Type B pancreatic cell (in vitro differentiated cells): ENCODE measurements at places on chromosomes 5 and 9. TPM values are rescaled to one million over a fixed set of nuclear protein-coding genes. Genes with fewer than 3 reads are reported as not detected.

DNA sequence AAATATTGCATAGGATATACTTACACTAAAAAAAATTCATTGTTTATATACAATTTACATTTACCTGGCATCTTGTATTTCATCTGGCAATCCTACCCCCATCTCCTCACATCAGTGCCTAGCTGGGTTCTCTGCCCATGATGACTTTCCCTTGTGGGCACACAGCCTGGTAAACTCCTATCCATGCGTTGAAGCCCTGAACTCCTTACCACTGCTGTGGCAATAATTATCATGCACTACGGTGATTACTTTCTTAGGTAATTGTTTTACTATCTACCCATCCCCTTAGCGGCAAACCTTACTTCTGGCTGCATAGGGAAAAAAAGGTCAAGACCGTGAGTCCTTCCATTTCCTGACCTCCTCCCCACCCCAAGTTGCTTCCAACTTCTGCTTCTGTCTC is 63.6 kb upstream of the DAB2IP start:
- no peak for DNase-seq

DNA sequence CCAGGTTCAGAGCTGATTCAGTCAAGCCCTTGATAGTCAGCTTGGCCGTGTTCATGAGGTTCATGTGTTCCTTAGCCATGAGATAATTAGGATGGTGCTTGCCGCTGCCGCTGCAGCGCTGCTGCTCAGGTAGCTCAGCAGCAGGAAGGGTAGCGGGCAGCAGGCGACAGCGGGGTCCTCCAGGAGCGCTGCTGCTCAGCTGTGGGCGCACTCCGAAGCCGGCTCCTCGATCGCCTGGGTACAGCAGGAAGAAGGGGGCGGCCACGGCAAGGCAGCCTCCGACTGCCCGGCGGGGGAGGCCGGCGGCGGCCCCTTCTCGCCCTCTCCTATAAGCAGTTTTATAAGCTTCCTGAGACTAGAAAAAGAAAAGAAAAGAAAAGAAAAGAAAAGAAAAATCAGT is 1253.6 kb downstream of the EFNA5 start:
- no peak for DNase-seq

- DNase-seq = peak; percentile 16
Observed at GRCh38 chr9:38671748-38672147, 48.2 kb downstream of the FAM240B start.

GRCh38 chr5:150136305-150137167 is 19.1 kb downstream of the PDGFRB start:
- no peak for DNase-seq

GRCh38 chr5:157384971-157385709 is 74.9 kb upstream of the NIPAL4 start:
- no peak for DNase-seq

GRCh38 chr9:133112663-133113026 is 8.4 kb downstream of the RALGDS start:
- DNase-seq = no peak

DNA sequence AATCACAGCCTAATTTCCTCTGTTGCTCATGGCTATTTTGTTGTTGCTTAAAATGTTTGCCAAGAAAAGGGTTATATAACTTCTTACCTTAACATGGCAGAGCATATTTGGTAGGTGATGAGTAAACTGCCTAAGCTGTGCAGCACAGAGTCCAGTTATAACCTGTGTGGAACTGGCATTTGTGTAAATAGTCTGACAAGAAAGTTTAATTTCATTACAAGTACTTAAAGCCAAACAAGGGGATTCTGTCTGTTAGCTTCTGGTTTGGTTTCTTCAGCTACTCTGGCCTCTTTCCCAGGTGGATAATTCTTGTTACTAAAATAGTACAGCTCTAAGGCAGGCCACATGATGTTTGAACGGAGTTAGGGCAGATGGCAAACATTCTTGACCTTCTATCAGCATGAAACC is 72.2 kb downstream of the PTCD2 start:
- no peak for DNase-seq

DNA sequence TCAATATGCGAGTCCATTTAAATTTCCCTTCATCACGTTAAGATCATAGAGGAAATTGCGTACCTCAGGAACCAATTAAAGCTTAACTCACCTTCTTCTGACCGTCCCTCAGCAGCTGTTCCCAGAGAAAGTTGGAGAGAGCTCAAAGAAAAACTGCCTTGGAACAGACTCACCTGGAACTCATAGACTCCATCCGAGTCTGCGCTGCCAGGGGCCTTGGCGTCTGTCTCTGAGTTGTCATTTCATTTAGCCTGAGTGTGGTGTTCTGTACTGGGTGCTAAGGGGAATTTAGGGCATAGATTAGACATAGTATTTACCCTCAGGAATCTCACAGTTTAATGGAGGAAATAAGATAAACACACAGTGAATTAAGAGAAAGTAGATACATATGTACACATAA is 892.7 kb downstream of the TLE1 start:
- no peak for DNase-seq

DNA sequence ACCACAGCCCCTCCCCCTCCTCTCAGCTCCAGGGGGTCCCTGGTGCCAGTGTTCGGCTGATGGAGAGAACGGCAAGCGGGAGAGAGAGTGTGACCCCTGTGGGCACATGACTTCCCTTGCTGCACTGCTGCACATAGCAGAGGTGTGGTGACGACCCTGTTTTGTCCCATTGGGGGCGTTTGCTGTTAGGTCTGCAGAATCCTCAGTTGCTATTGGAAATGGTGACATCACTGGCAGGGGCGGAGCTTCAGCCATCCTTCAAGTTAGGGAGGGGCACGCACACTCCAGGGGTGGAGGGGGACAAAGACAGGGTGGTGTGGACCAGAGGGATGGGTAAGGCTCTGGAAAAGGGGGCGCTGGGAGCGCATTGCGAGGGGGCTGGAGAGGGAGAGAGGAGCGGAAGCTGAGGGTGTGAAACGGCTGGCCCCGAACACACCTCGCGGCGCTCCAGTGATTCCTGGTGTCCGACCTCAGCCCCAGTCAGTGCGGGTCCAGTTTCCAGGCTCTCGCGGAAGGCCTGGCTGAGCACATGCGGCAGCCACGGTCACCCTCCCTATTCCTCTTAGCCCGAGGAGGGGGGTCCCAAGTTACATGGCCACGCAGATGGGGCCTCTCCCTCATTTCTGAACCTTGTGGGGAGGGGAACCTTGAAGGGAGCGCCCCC is 764 bp upstream of the GRIN1 start:
- no peak for DNase-seq

DNA sequence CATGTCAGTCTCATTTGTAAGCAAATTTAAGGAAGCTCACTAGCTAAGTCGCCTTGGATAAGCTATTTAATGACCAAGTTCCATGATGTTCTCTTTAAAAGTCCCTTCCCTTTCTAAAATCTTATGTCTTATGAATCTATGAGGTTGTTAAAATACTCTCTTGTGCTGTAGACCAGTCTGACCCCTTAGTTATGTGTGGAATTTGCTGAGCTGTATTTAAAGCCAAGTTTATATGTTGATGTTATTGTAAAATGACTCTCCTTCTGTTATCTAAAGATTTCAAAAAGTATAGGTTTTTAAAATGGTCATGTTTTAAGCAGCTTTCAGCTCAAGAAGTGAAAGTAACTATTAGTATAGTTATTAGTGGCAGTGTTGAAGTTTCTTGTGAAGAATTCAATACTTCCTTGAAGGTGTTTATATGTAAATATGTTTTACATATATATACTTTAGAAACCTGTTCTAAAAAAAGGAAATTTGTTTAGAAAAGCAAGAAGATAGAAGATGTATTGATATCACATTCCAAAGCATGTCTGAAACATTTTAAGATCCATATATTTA is 92.2 kb downstream of the CDC42SE2 start:
- no peak for DNase-seq

GRCh38 chr5:38709678-38710306 is 136.0 kb upstream of the OSMR start:
- DNase-seq = no peak

Gene ZSWIM6
- total RNA-seq = 22.4 and 24.6 TPM in 2 replicates

Gene GABBR2
- 6.3 and 6.4 TPM in 2 replicates for total RNA-seq

Gene WWC1
- 80.1 and 183 TPM in 2 replicates for total RNA-seq
